ENCODE measurements at places on chromosomes 4 and X.

DNA sequence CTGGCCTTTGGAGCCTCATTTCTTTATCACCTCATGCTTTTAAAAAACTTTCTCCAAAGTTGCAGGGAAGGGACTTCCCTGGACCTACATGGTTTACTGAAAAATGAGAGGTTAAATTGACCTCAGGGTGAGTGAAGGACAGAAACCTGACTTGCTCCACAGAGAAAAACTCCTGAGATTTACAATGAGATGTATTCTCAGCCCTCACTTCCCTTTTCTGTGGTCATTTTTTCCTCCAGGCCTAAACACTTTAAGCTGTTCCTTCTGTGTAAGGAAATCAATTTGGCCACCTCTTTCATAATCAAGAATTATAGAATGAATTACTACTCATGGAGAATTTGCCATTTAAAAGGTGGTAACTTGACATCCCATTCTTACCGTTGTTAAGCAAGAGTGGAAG lies 77.9 kb downstream of the HPGD start:
- no peak for DNase-seq

DNA sequence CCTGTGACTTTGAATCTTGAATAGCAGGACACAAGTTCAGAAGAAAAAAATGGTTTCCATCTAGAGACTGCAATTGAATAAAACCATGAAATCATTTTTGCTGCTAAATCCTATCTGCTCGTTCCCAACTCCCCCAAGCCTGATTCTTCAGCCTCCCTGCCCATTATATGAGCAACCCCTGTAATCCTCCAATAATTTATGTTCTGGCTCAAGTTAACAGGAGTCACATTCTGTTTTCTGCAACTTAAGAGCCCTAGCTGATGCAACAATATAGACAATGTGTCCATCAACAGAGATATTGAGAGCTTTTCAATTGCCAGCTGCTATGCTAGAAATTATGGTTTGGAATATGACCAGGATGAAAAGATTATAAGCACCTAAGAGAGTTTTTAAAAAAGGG lies 84.1 kb downstream of the LDB2 start:
- no peak for DNase-seq

GRCh38 chr4:170741856-170742255 lies 652.1 kb upstream of the AADAT start:
- DNase-seq: no peak

- no peak for DNase-seq
These were observed 7.8 kb downstream of the RBM47 start for GRCh38 chr4:40621592-40622512.

DNA sequence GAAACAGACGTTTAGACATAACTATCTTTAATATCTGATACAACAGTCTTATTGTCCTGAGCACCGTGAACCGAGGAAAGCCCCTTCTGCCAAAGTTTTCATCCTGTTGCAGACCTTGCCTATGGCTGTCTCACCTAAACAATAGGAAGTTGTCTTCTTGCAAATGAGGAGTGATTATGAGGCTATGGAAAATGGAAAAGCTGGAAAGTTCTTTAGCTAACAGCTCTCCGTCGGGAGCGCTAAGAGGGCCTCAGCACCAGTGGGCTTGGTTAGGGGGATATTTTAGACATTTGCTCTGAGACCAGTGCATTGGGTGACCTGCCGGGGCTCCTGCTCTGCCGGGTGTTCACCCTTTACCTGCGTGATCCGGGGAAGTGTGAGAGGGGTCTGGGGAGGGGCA lies 28.4 kb downstream of the TMEM131L start:
- DNase-seq: no peak

- no peak for DNase-seq
These were observed 84.5 kb upstream of the UXT start for GRCh38 chrX:47743504-47743903.

- DNase-seq: peak; percentile 7
These were observed 668.3 kb upstream of the NR3C2 start for GRCh38 chr4:149110481-149110880.

DNA sequence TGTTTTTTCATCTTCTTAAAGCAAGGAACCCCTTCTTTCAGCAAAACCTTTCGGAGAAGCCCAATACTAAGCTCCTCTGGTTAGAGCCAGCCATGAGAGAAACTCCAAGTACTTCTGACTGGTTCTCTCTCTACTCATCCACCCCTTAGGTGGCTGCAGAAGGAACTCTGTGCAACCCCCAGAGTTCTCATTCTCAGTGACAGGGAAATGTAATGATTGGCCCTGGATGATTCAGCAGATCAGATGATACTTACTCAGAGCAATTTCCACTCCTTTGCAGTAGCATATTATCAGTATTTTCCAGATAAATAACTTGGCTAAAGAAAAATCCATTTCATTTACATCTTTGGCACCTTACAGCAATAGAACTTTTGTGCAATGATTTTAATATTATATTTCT lies 3.2 kb downstream of the SPP1 start:
- no peak for DNase-seq

GRCh38 chr4:83387012-83387411 lies 52.4 kb upstream of the HPSE start:
- DNase-seq: no peak

- no peak for DNase-seq
These were observed 40.0 kb downstream of the TMEM144 start for GRCh38 chr4:158250321-158250720.

DNA sequence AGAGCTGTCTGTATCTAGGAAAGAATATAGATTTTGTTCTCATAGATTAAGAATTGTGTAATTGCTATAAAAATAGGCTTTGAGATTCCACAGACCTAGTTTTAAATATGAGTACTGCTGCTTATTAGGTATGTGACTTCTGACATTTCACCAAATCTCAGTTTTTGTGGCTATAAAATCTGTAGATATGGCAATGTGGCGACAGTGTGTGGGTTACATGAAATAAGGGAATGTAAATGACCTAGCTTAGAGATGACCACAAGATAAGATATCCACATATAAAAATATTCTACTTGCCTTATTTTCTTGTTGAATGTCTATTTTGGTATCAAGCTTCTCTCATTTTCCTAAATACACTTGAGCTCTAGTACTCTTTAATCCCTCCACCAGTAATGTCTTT lies 193.8 kb downstream of the UNC5C start:
- DNase-seq: no peak

- DNase-seq: no peak
These were observed 27.4 kb downstream of the TAF7L start for GRCh38 chrX:101263766-101264165.
